ENCODE measurements at places on chromosomes 6 and 20.

DNA sequence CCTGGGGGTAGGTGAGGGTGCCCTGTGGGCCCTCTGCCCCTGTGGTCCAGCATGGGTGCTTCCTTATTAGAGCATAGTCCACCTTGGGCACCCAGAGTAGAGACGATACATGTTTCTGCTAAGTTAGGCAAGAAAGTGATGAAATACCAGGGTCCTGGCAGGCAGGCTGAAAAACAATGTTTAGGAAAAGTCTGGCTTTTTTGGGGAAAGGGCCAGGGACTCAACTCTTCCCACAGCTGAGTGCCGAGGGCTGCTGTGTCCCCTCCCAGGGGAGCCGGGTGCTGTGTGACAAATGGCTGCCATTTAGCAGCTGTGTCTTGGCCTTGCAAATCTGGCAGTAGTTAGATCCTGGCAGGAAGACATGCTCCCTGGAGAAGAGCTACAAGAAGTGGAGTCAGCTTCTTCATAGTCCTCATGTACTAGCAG is 61.5 kb downstream of the RREB1 start:
- no peak for DNase-seq

DNA sequence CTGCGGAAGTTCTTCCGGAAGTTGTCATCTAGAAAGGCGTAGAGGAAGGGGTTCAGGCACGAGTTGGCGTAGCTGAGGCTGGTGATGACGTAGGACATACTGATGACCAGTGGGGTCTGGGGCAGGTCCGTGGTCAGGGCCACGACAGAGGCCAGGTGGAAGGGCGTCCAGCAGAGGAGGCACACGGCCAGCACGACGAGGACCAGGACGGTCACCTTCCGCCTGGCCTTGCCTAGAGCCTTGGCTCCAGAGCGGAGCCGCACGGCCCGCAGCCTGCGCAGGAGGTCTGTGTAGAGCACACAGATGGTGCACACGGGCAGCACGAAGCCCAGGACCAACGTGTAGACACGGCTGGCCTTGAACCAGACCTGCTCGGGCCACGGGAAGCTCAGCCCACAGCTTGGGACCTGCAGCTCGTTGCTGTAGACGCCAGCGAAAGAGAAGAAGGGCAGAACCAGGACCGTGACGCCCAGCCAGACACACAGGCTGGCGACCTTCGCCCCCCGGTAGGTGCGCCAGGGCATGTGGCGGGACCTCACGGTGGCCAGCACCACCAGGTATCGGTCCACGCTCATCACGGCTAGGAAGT is 1.4 kb downstream of the NPBWR2 start:
- DNase-seq: no peak

DNA sequence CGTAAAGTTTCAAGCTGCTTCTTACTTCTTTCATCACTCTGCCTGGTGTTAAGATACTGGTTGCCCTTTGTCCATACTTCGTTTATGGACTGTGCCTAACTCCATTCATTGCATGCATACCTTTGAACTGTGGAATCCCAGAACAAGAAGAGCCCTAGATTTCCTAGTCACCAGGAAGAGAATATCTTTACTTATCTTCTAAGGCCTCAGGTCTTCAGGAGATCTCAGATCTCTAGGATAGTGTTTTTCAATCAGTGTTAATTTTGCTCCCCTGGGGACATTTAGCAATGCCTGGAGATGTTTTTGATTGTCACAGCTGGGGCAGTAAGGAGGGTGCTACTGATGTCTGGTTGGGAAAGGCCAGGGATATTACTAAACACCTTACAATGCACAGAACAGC is 35.5 kb upstream of the GJA1 start:
- no peak for DNase-seq

GRCh38 chr6:124994648-124995047 is 32.4 kb downstream of the RNF217 start:
- DNase-seq: no peak

DNA sequence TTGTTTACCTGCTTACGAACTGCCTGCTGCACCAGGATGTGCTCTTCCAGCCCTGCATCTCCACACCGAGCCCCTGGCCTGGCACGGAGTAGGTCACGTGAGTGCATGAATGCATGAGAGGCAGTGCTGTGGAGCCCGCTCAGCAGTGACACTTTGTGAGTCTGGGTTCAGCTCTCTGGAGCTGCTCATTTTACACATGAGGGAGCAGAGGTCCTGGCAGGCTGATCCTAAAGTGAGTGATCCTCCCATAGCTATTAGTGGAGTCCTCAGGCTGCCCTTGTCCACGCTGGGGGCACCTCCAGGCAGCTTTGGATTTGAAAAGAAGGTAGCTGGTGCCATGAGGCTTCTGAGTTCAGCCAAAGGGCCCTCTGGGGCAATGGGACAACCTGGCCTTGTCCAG is 64.2 kb downstream of the EDN3 start:
- DNase-seq: no peak

- no peak for DNase-seq
Measured at GRCh38 chr6:25022140-25022553, 86.4 kb upstream of the RIPOR2 start.

- no peak for DNase-seq
Measured at GRCh38 chr20:16222859-16223411, 350.3 kb downstream of the KIF16B start.
